ENCODE measurements at places on chromosomes 4 and X.
A peak's percentile ranks its signal among the peaks of the same experiment; 100 is the strongest.

DNA sequence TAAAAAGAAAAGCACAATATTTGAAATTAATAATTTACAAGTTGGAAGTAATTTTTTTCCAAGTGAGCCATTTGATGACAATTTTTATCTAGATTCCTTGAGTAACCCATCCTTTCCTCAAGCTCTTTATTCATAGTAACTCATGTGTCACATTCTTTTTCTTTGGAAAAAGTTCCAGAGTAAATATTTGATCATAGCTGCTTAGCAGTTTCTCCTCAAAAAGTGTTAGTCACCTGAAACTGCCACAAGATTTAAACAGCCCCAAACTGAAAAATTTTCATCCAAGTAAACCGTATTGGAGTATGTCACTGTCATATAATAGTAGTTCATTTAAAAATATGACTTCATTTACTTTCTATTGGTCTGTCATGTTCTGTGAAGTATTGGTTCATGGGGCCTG, 94.6 kb upstream of the CASK start:
- DNase-seq, result no peak

GRCh38 chr4:80208610-80209339, 11.5 kb downstream of the PRDM8 start:
- DNase-seq, result no peak

DNA sequence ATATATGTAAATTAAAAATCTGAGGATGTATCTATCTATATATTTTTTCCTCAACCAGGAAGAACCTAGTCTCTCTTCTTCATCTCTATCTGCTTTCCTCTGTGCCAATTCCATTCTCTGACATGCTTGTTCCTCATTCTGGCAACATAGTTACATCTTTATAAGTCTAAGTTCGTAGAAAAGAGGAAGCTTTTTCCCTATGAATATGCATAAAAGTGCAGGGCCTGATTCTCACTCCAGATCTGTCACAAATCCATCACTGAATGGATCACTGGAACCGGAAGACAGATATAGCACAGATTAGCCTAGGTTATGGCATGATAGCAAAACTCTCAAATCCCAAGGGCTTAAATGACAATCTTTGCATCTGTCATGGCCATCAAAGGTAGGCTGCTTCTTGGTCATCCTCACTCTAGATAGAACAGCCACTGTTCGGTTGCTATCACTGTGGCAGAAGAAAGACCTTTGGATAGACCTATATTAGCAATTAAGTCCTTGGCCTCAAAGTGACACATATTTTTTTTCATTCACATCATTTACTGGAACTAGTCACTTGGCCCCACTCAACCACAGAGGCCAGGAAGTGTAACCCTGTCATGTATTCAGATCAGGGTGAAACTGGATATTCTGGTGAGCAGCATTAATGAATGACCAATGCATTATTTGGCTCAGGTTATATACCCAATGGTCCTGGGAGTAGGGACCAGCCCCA, 22.2 kb downstream of the DTHD1 start:
- no peak for DNase-seq

GRCh38 chr4:147578051-147578476, 39.1 kb upstream of the TMEM184C start:
- no peak for DNase-seq

GRCh38 chrX:136417806-136418205, 69.9 kb upstream of the BRS3 start:
- DNase-seq, result no peak

DNA sequence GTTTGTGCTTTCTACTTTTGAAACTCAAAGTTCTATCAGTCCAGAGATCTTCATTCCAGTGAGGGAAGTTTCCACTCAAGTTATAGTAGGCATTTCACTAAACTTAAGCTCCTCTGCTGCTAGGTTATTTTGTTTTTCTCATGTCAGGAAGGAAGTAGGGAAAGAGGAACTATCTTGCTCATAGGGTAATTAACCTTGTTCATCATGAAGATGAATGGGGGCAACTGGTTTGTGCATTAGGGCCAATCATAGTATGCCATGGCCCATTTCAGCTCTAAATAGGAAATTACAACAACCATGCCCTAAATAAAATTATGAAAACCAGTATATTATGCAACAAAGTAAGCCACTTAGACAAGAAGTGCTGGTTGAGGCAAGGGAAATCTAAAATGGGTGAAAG, 804.7 kb upstream of the NDST4 start:
- no peak for DNase-seq

DNA sequence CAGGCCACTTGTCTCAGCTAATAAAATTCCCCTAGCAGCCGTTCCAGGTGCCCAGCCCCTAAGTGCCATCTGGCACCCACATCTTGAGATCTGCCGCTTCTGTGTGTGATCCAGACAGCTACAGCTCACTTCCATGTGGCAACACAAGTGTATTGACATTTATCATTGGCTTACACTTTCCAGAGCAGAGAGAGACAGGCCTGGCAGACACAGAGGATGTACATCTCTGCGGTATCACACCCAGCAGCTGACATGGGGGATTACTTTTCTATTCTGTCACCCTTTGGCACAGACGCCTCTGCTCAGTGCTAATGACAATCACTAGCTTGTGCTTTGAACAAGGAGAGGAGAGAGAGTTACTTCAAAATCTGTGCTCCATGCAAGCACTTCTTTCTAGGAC, 195.9 kb downstream of the KDR start:
- no peak for DNase-seq

DNA sequence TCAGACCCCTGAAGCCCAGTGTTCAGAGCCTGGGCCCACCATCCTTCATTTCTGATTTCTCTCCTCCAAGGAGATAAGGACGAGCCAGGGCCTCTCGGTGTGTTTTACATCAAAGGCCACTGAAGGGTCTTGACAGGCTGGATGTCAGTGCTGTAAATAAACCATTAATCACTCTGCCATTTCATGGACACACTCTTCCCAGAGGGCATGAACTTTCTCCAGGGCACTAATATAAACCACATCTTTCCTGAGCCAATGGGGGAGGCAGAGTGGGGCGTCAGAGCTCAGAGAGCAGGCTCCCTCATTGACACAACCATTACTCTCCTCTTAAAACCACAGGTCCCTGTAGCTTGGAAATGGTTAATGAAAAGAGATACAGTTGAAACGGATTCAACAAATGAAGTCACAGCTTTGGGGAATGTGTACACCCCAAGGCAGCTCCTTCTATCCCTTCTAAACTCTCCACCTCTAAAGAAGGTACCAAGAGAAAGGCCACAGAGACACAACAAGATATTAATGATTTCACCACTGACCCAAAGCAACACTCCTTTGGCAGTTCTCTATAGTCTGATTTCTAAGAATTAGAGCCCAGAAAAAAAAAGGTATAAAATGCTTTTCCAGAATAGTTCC, 200.6 kb downstream of the CHIC2 start:
- DNase-seq, result peak; percentile 61

GRCh38 chrX:113770071-113770470, 813.8 kb upstream of the HTR2C start:
- no peak for DNase-seq

DNA sequence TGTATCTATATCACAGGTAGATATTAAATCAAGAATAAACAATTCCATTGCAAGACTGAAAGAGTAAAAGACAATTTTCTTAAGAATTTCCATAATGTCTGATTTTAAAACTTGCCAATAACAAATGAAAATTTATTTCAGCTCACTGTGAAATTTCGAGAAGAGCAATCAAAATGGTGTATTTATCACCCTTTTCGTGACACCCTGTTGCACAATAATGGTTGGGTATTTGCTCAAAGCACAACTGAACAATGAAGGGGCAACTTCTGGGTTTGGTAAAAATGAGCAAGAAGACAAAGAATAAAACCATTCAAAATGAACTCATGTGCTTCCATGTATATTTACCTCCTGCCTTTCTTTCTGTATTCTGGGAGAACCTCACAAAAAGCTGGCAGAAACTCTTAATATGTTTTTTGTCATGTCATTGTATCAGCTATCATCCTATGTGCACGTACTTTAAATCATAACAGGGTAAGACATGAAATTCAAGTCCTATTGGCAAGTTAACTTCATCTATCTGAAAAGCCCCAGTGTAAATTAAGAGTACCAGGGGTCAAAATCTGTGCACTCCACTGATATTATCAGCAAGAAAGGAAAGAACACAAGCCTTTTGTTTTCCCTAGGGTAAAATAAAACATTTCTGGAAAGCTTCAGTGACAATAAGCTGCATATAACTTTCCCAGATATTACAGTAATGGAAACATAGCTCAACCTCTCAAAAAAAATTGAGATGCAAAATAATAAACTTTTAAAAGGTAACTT, 126.9 kb upstream of the CBR4 start:
- no peak for DNase-seq

- DNase-seq, result no peak
Measured at GRCh38 chr4:15293711-15294110, 134.1 kb upstream of the C1QTNF7 start.

DNA sequence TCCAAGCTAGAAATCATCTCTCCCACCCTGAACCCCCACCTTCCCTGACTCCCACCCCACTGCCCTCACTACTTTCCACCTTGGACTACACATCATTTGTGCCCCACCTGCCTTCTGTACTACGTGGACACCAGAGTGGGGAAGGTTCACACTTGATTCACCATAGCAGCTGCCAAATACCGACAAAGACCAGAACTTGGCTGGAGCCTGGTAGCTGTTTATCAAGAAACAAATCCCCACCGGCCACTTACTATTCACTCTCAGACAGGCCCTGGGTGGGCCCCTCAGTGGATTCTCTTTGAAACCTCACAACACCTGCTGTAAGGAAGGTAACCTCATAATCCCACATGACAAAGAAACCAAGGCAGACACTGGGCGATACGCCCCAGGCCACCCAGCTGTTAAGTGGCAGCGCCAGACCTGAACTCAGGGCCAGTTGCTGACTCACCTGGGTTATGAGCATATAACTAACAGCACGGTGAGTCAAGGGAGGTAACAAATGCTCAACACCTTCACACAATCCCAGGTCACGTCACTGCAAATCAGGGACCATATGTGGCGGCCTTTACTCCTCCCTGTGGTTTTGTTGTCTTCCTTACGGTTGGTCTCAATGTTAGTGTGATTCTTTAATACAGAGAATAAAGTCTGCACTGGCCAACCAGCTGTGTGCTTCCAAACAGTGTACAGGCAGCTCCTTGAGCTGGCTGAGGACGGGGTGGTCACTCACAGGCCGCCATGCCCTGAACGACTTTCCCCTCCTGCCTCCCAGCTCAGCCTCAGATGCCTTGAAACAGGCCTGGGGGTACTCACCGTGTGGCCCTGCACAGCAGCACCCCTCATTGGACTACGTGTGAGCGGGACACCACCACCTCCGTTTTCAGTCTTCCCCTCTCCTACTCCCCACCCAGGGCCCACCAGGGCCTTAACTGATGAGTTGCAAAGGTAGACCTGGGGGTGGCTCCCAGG, 7.5 kb downstream of the WDR1 start:
- DNase-seq, result no peak

DNA sequence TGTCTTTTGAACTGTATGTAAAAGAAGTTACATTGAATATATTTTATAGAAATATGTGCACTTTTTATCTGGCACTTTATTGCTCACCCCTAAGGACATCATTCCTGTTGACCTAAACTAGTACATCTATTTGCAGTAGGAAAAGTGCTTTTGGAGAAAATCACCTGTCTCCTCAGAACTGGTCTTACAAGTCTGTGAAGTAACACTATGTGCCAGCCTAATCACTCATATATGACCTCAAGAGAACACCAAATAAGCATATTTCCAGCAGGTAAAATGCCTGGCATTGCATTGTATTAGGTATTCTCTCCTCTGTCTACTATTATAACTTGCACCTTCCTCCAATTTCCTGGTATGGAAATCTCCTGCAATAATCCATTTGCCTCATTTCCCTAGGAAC, 4.0 kb upstream of the GASK1B start:
- DNase-seq, result no peak

GRCh38 chr4:26238426-26238777, 82.4 kb upstream of the RBPJ start:
- no peak for DNase-seq

GRCh38 chr4:118865091-118865708, 23.5 kb upstream of the SYNPO2 start:
- DNase-seq, result no peak

DNA sequence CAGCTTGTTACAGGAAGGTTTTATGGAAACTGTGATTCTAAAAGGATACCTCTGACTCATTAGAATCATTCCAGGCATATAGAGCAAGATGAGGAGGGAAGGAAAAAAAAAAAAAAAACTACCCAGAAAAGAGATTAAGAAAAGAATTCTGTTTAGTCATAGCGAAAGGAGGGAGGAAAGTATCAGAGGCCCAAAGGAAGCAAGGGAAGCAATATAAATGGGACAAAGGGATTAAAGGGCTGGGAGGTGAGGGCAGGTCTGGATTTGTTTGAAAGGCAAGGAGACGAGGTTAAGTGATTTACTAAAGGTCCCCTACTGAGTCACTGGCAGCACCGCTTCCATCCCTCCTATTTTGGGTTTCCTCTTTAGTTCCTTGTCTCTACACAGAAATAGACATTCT, 88.6 kb upstream of the IL1RAPL1 start:
- DNase-seq, result no peak

DNA sequence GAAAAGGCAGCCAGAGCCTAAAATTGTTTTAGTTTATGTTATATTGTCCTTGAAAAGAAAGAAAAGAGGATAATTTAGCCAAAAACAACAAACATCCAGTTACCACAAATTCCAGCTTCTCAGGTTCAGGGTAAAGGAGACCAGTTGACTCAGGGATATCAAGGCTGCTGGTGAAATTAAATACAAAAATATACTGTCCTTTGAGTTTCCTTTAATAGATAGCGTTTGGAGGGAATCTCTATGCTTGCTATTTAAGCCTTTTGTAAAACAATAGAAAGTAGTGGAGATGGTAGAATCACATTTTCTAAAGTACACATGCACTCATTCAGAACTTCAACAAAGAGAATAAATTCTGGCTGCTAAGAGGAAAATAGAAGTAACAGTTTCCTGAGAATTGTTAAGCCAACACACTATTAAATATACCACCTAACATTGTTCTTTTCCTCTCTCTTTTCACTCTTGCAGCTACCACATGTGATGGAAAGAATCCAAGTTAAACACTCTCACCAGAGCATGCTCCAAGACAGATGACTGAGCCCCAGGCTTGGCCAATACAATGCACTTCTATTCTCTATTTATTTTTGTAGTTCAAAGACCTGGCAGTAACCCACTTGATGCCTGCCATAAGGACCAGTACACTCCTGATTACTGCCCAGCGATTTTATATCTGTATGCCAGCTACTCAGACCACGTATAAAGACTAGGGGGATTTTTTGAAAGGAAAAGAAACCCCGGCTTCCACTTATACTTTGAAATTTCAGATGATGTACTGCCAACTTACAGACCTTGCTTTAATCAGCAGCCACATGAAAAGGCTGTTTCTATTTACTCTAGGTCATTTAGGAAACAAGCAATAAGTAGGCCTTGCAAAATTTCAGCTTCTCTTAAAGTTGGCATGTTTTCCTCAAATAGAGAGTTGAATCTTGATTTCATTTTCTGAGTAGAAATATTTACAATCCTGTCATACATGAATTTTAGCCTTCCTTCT, 756.9 kb downstream of the FAT4 start:
- DNase-seq, result peak; percentile 26
